Myometrial cell (primary cell): ENCODE measurements at places on chromosomes 13 and 19. TPM values are rescaled to one million over a fixed set of nuclear protein-coding genes. Genes with fewer than 3 reads are reported as not detected.

LENG9 gene
- total RNA-seq, result 8.7 and 11.0 TPM in 2 replicates

FGF22 gene
- total RNA-seq, result not detected in 2 replicates

ZNF431 gene
- 1.4 TPM in 2 replicates for total RNA-seq

HCST gene
- not detected in 2 replicates for total RNA-seq

SF3A2 gene
- total RNA-seq, result 20.9 and 28.0 TPM in 2 replicates

PTGIR gene
- total RNA-seq, result 5.0 and 11.2 TPM in 2 replicates

NALCN gene
- total RNA-seq, result 1.8 and 2.6 TPM in 2 replicates

PRSS57 gene
- total RNA-seq, result not detected in 2 replicates

ODAD3 gene
- total RNA-seq, result under 0.01 and 0.89 TPM in 2 replicates

MYO16 gene
- total RNA-seq, result 0.35 TPM in 1 of 2 replicates, not detected in the other

LRG1 gene
- not detected in 2 replicates for total RNA-seq

KLK6 gene
- not detected in 2 replicates for total RNA-seq

LAIR2 gene
- total RNA-seq, result not detected in 2 replicates

SGCG gene
- not detected in 2 replicates for total RNA-seq

ZNF554 gene
- total RNA-seq, result 0.86 and 1.4 TPM in 2 replicates

IGFL2 gene
- not detected in 2 replicates for total RNA-seq

RTBDN gene
- total RNA-seq, result not detected in 2 replicates

AP2S1 gene
- 347 and 432 TPM in 2 replicates for total RNA-seq

ZNF229 gene
- 3.2 and 7.1 TPM in 2 replicates for total RNA-seq

HSPB6 gene
- total RNA-seq, result 25.7 and 41.2 TPM in 2 replicates

C19orf12 gene
- 23.6 and 45.0 TPM in 2 replicates for total RNA-seq

KLF1 gene
- not detected in 2 replicates for total RNA-seq

ACP7 gene
- total RNA-seq, result not detected in 2 replicates

ZSCAN5B gene
- 0.18 TPM in 1 of 2 replicates, not detected in the other for total RNA-seq

CERS4 gene
- total RNA-seq, result 8.1 and 10.1 TPM in 2 replicates

ADAMTS10 gene
- total RNA-seq, result under 0.01 and 7.6 TPM in 2 replicates

CYSLTR2 gene
- not detected in 2 replicates for total RNA-seq

CRX gene
- total RNA-seq, result not detected in 2 replicates

SWSAP1 gene
- total RNA-seq, result 1.7 and 2.5 TPM in 2 replicates

ZNF439 gene
- total RNA-seq, result 0.58 and 1.4 TPM in 2 replicates

CGB8 gene
- not detected in 2 replicates for total RNA-seq

NLRP11 gene
- not detected in 2 replicates for total RNA-seq

ZNF98 gene
- total RNA-seq, result not detected in 2 replicates

LYPD5 gene
- not detected in 2 replicates for total RNA-seq

STAP2 gene
- 18.4 and 20.2 TPM in 2 replicates for total RNA-seq

ADPRHL1 gene
- total RNA-seq, result 0.86 and 0.89 TPM in 2 replicates

ADAMTSL5 gene
- total RNA-seq, result 3.5 and 12.6 TPM in 2 replicates

ABCA7 gene
- 2.3 and 5.3 TPM in 2 replicates for total RNA-seq

ZNF208 gene
- total RNA-seq, result not detected in 2 replicates

C5AR1 gene
- total RNA-seq, result not detected in 2 replicates

DPY19L3 gene
- 24.8 and 25.9 TPM in 2 replicates for total RNA-seq

NFIX gene
- total RNA-seq, result 47.6 and 49.4 TPM in 2 replicates

EFNB2 gene
- total RNA-seq, result 25.1 and 25.9 TPM in 2 replicates

NLRP9 gene
- total RNA-seq, result not detected in 2 replicates

ELSPBP1 gene
- not detected in 2 replicates for total RNA-seq

TEKTIP1 gene
- total RNA-seq, result not detected in 2 replicates

RFPL4AL1 gene
- not detected in 2 replicates for total RNA-seq

METTL21C gene
- not detected in 2 replicates for total RNA-seq

OR7A5 gene
- total RNA-seq, result not detected in 2 replicates

SIGLEC12 gene
- not detected in 2 replicates for total RNA-seq

FCGBP gene
- not detected in 2 replicates for total RNA-seq

SPC24 gene
- 78.5 and 86.5 TPM in 2 replicates for total RNA-seq
